Stimulated activated CD4-positive, alpha-beta T cell treated with anti-CD3 and anti-CD28 coated beads, TNF-alpha, amount 100 ng/mL, for 4 hours (primary cell): ENCODE measurements at places on chromosomes 2 and 18.

GRCh38 chr18:7607540-7608173 lies 40.5 kb downstream of the PTPRM start:
- DNase-seq = no peak

DNA sequence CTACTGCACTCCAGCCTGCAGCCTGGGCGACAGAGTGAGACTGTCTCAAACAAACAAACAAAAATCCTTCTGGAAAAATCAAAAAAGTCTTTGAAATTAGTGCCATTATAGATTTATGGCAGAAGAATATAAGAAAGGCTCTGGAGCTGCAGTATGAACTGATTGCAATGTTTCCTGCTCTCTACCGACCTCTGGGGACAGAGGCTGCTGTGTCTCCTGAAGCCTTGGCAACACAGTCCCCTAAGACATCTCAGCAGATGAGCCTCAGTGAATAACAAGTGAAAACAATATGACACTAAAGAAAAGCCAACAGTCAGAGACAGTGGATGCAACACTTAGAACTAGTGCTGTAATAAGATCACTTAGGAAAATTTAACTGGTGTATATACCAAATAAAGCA lies 494.9 kb upstream of the LRATD1 start:
- DNase-seq = no peak

DNA sequence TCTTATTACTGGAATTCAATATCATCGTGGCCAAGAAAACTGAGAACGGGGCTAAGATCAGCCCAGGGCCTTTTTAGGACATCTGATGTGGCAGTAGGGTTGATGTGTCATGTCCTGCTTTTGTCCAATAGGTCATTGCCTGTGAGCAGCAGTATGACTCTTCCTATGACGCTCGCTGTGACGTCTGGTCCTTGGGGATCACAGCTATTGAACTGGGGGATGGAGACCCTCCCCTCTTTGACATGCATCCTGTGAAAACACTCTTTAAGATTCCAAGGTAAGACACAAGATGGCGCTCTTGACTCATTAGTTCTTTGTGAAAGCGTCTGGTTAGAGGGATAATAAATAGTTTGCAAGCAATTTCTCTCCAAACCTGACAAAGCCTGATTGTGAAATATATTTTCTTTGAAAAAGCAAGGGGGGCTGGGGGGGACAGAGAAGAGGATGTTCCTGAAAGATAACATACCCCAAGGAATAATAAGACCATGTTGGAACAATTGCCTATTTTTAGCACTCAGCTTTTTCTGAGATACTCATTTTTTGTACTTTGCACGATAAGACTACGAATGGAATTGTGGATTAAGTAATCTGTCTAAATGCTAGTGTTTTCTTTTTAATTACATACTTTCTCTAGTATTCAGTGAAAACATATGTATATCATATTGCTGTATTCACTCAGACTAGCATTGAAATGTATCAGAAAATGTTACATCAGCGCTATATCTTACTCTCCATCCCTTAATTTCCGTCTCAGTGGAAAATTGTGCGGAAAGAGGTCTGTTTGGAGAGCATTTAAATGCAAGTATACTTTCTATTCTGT lies 58.1 kb downstream of the MYO3B start:
- no peak for DNase-seq

DNA sequence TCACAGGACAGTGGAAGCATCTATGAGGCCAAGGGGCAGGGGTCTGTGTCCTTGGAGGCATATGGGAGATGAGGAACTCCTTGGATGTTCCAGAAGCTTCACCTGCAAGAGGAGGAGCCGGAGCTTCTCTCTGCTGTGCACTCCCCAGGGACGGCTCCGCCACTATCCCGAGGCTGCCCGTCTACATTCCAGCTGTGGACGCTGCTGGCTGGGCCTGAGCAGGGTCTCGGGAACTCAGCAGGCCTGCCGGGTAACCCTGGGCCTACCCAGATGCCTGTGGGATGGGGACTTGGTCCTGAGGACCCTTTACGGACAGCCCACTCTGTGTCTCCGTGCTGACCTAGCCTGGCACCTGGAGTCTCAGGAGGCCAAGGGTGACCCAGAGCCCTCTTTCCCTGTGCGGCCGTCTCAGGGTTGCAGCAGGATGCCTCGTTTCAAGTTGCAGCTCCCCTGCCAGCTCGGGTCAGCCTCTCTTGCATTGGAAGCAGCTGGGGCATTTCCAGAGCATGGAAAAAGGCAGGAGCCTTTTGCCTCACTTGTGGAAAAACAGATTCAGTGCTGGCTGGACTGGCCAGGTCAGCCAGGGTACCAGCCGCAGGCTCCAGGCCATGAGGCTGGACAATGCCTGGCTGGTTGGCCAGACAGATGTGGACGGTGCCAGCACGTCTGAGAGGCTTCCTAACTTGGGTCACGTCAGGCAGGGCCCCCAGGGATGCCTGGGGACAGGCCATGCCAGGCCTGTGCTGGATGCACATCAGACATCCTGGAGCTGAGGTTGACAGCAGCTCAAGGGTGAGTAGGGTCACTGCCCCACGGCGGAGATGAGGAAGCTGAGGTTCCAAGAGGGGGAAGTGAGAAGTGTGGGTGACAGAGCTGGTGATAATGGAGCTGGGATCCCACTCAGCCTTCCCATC lies 41.5 kb downstream of the SCTR start:
- no peak for DNase-seq

DNA sequence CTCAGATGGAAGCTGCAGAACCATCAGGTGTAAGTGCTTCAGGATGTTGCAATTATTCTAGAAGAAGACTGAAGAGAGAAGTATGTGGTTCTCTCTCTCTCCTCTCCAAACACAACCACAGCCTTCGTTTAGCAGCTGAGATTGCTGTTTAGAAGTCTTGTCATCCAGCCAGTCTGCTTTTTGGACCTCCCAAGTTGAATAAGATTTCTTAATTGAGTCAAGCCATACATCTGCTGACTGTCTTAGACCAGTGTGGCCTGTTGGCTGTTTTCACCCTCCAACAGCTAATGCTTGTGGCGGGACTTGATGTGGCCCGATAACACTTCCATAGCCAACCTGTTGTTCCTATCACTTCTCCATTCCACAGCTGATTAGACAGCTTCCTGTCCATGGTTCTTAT lies 91.3 kb upstream of the TMEM17 start:
- DNase-seq = no peak

DNA sequence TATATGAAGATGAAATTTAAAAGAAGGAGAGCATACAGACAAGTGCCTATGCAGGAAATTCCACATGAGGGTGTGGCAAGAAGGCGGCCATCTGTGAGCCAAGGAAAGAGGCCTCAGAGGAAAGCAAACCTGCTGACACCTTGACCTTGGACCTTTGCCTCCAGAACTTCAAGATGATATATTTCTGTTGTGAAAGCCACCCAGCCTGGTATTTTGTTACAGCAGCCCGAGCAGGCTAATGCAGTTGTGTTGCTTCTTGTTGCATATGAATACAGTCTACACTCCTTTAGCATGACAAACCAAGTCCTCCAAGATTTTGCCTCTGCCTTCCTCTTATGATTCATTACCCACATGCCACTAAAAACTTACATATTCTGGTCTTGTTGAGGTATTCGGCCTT lies 374.8 kb upstream of the TRIB2 start:
- no peak for DNase-seq

- DNase-seq = no peak
These were observed 46.7 kb upstream of the PDIA6 start for GRCh38 chr2:10859278-10859677.

DNA sequence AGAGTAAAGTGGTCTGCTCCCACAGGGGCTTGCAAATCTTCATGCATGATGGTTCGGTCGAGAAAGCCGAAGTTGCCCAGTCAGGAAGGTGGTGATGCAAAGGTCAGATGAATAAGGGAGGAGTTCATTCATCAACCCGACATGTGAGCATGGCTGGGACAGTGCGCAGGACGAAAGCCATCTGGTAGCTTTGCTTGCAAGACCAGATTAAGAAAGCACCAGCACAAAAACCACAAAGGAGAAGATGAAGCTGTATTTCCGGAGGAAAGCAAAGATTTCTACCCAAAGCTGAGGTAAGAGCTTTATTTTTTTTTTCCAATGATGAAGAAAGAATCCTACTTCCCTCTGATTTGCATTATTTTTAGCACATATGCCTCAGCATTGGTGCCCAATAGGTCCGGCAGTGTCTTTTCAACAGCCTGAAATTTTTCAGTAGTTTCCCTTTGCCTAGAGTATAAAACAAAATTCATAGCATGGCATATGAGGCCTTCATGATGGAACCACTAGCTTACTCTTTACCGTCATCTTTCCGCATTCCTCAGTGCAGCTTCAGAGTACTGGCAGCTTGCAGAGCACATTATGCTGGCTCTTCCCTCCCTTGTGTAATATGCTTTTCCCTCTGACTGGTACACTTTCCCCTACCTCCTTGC lies 112.0 kb upstream of the THOC1 start:
- DNase-seq = no peak

- no peak for DNase-seq
These were observed 94.7 kb upstream of the BOD1L2 start for GRCh38 chr18:57052173-57052572.

GRCh38 chr18:38807915-38808314 lies 1242.3 kb upstream of the CELF4 start:
- DNase-seq = no peak

DNA sequence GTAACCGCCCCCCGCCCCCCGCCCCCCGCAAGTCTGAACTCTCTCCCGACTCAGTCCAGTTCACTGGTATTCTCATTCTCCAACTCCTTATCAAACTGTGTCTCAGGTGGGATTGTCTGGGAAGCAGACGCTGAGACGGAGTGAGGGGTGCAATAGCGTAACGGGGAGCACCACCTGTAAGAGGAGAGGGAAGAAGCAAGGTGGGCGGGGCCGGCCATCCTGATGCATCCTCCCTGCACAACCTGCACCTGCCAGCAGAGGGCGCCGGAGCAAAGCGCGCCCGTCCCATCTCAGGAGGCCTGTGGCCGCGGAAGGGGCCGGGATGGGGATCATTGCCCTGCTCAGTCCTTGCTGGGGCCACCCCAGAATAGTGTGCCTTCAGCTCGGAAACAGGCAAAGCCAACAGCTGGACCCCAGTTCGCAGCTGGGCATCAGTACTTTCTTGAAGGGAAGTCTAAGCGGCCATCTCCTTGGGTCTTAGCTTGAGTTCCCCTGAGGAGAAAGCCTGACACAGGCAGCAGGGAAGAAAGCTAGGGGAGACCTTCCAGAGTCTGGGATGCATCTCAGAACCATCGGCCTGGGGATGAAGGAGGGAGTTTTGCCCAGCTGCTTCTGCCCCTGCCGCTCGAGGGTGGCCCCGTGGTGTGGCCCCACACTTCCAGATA lies 208.0 kb downstream of the TFCP2L1 start:
- peak; percentile 43 for DNase-seq

DNA sequence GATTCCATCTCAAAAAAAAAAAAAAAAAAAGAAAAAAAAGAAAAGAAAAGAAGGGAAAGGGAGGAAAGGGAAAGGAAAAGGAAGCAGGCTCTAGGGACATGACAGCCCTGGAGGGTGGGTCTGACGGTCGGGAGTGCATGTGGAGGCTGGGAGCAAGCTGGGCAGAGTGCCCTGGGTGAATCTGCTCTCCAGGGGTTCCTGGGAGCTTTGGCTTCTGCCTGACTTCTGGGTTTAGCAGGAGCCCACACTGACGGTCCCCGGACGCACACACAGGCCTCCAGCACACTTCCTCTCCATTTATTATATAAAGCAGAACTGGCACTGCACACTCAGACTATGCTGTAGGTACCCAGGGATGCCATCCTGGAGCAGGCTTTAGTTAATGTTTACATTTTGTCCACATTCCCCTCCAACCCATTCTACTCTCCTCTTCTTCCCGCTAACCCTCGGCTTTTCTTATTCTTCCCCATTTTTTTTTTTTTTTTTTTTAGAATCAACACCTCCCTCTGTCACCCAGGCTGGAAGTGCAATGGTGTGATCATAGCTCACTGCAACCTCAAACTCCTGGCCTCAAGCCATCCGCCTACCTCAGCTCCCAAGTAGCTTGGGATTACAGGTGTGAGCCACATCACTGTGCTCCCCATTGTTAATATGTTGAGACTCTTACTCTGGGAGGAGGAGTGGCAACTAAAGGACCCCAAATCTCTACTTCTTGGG lies 151.1 kb upstream of the SLC1A4 start:
- no peak for DNase-seq

- DNase-seq = peak; percentile 30
These were observed 15.1 kb downstream of the ACTG2 start for GRCh38 chr2:73907840-73908452.

- DNase-seq = no peak
These were observed 70.2 kb downstream of the CRIM1 start for GRCh38 chr2:36425608-36426355.

GRCh38 chr2:88857274-88857741 lies 165.8 kb downstream of the RPIA start:
- no peak for DNase-seq

GRCh38 chr2:185970148-185970852 lies 231.7 kb downstream of the FSIP2 start:
- no peak for DNase-seq

DNA sequence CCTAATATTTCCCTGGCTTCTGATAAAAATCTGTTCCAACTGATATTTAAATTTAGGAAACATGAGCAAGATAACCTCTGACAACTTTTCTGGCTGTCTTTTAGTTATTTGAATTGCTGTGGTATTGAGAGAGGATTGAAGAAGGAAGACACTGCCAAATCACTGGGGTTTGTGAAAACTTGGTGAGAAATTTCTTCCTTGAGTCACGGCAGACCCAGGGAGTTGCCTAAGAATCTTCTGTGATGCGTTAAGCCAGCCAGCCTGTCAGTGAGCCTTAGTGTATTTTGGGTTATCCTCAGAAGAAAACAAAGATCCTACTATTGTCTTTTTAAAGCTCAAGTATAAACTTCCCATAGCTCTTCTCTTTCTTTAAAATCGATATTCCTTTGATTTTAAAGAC lies 17.5 kb upstream of the DOK6 start:
- no peak for DNase-seq
